ENCODE measurements at places on chromosomes 16 and 17.

GRCh38 chr17:3804503-3804931, 3.5 kb upstream of the ITGAE start:
- no peak for DNase-seq

GRCh38 chr16:1258906-1259759, 3.3 kb downstream of the TPSD1 start:
- no peak for DNase-seq

DNA sequence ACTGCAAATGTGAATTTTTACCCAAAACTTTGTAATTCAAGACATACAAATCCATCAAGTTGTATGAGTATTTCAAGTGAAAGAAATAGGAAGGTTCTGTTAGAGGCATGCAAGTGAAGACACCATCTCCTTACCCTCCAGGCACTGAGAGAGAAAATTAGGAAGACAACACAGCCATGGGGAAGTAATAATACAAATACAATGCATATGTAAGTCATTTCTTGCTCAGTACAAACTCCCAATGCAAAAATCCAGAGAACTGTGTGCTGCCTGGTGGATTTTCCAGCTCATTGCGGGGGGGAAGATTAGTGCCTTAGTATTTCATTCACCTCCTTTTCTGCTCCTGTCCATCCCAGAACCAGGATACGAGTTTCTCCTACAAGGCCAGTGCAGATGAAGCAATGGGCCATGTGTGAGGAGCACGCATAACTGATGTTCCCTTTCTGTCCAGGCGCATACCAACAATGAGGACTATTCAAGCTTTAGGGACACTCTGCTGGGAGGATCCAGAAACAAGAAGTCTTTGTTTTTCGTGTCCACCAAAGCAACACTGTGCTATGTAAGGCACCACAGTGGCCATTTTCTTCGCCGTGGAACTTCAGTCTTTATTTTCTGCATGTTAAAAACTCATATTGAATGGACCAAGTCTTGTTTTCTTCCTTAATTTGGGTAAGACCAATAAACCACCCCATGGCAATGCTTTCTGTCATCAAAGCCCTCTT, 143.7 kb upstream of the RCVRN start:
- no peak for DNase-seq

GRCh38 chr17:49646391-49647255, 31.3 kb downstream of the SPOP start:
- peak; percentile 63 for DNase-seq

- DNase-seq, result no peak
These were observed 12.0 kb downstream of the ARL4D start for GRCh38 chr17:43410557-43411368.

DNA sequence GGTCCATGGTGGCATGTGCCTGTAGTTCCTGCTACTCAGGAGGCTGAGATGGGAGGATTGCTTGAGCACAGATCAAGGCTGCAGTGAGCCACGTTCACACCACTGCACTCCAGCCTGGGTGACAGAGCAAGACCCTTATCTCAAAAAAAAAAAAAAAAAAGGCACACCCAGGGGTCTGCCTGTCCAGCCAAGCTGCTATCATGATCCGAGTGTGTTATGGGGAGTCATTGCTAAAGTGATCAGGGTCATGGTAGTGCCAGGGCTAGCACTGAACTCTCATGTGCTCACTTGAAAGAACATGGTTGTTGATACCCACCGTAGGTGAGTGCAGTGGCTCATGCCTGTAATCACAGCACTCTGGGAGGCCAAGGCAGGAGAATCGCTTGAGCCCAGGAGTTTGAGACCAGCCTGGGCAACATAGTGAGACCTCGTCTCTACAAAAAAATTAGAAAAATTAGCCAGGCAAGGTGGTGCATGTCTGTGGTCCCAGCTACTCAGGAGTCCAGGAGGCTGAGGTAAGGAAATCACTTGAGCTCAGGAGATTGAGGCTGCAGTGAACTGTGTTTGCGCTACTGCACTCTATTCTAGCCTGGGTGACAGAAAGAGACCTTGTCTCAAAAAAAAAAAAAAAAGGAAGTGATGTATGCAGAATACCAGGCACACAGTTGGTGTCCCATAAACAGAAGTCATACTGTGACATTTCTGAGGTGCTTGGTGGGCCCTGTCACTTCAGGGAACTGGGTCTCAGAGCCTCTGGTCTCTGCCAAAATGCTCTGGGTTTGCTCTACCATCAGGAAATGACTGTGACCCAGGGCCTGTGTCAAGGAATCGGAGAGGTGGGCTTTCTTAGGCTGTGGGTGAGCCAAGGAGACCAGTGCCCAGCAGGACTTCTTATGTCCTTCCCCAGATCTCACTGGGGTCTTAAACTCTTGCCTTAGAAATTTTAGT, 2.2 kb downstream of the PRM1 start:
- no peak for DNase-seq

DNA sequence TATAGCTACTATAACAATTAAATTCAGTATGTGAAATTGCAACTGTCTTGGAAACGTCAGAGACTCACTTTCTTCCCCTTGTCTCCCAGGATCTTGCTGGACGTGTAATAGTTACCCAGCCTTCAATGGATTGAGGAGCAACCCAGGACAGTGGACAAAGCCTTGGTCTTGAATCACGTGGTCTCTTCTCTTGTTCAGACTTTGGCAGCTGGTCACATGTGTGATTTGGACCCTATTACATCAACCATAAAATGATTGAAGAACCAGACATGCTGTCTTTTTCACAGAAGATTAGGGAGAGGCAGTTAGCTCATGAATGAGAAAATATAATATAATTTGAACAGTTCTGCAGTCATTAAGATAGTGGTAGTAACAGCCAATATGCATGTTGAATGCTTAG, 1085.5 kb upstream of the RBFOX1 start:
- DNase-seq, result no peak

DNA sequence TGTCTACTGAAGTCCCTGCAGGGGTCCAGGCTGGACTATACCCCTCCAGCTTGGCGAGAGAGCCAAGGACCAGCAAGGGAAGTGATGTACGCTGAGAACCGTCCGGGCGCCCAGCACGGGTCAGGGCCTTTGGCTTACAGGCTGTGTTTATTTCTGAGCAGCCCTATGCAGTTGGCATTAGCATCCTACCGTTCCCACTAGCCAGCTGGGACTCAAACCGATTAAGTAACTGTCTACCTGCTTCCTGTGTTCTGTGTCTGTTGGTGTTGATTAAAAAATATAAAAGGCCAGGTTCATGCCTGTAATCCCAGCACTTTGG, 73.8 kb downstream of the CMIP start:
- no peak for DNase-seq

GRCh38 chr17:60358606-60359225, 33.2 kb downstream of the USP32 start:
- DNase-seq, result no peak

GRCh38 chr17:27085517-27085916, 208.4 kb upstream of the WSB1 start:
- DNase-seq, result no peak

- DNase-seq, result no peak
These were observed 1.5 kb upstream of the HOXB6 start for GRCh38 chr17:48605991-48606891.

- no peak for DNase-seq
These were observed 734.2 kb upstream of the KIF2B start for GRCh38 chr17:53088481-53088880.

DNA sequence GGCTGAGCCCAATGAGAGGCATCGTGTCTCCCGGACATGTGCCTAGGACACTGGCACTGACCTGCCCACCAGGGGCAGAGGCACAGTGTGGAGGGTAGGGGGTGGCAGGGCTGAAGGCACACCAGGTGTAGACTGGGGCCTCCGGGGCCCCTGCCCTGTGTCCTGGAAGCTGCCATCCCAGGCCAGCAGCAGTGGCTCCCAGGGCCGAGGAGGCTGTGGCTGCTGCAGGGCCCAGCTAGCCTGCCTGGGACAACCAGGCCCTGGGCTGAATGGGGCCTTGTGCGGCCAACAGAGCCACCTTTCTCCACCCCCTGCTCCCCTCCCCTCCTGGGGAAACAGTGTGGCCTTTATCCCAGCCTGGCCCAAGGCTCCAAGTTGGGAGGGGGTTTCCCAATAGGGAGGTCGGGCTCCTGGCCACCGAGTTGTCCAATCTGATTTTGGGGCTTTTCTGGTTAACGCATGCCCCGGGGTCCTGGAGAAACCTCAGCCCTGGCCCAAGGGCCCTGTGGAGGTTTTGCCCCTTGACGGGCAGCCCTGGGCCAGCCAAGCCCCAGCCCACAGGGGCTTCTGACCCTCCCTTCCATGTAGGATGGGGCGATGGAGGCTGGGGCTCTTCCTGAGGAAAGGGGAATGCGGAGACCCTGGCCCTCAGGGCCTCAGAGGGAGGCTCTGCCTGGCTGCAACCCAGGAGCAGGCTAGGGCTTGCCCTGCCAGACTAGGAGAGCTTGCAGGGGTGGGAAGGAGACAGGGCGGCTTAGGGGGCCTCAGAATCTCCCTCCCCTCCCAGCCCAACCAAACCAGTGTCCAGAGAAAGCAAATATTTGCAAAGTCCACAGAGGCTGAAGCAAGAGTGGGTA, 4.2 kb downstream of the MTSS2 start:
- DNase-seq, result no peak

DNA sequence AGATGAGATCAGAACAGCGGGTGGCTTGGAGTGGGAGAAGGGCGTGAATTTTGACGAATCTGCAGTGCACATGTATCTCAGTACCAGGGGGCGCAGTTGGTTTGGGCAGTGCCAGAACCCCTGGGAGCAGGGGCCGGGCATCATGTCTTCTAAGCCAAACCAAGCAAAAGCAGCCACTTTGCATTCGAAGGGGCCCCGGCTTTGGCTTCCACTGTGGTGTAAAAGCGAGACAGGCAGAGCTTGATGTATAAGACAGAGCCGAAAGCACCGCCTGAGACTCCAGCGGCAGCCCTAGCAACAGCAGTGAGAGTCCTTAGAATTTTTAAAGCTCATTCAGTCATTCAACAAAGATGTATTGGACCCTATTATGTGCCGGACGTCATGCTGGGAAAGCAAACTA, 3.8 kb upstream of the XYLT1 start:
- DNase-seq, result peak; percentile 42

- DNase-seq, result no peak
These were observed 33.0 kb upstream of the PMP22 start for GRCh38 chr17:15298176-15298575.

DNA sequence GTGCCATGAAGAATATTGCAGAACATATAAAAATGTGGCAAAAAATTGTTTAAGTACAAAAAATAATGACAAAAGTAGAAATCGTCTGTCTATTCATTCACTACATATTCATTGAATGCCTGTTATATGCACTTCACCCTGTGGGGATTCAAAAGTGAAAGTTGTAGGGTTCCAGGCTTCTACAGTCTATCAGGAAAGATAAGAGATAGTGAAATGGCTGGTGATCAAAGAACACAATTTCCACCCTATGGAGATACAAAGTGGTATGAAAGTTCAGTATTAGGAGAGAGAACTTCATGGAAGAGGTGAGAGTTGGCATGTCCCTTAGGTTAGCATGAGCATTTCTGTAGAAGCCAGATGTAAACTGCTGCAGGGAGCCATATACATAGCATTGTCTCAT, 127.0 kb upstream of the PMFBP1 start:
- DNase-seq, result no peak

GRCh38 chr17:27631411-27631760, 398 bp downstream of the LGALS9 start:
- no peak for DNase-seq

GRCh38 chr17:17724307-17725010, 43.2 kb downstream of the RAI1 start:
- peak; percentile 52 for DNase-seq

- DNase-seq, result no peak
These were observed 3.5 kb downstream of the CHMP6 start for GRCh38 chr17:80995131-80995530.

GRCh38 chr16:56047307-56048234, 143.7 kb upstream of the GNAO1 start:
- DNase-seq, result no peak

GRCh38 chr17:79000396-79001189, 9.0 kb downstream of the CANT1 start:
- peak; percentile 20 for DNase-seq

DNA sequence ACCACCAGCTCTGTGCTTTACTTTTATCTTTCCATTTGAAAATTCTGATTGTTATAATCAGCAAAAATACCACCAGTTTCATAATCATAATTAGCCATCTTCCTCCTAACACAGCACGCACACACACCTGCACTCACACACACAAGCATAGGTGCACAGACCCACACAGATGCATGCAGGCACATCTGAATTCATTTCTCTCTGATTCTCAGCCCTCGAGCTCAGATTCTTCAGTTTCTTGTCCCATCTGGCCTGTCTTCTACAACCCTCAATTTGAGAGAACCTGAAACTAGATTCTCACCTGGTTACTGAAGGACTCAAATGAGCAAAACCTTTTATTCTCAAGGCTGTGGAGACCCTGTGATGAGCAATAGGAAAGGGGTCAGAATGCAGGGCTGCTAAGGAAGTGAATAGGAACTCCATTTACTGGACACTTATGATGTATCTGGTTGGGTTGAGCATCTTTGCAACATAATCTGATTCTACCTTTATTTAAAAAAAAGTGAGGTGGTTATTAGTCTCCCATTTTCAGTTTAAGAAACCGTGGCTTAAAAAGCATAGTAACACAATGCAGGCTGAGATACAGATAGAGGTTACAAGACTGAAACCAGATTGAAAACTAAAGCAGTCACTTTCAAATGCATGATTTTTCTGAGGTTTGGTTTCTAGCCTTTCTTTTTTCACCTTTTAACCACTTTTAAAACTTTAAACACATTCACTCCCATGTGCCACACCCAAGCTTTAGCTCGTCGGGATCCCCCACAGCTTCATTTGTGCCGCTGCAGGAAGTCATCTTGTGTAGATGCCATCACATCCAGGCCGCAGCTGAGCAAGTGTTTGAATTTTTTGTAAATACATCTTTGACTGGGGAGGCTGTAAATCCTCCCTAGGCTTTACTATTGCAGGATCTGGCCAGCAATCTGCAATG, 9.4 kb downstream of the KRT33A start:
- no peak for DNase-seq

DNA sequence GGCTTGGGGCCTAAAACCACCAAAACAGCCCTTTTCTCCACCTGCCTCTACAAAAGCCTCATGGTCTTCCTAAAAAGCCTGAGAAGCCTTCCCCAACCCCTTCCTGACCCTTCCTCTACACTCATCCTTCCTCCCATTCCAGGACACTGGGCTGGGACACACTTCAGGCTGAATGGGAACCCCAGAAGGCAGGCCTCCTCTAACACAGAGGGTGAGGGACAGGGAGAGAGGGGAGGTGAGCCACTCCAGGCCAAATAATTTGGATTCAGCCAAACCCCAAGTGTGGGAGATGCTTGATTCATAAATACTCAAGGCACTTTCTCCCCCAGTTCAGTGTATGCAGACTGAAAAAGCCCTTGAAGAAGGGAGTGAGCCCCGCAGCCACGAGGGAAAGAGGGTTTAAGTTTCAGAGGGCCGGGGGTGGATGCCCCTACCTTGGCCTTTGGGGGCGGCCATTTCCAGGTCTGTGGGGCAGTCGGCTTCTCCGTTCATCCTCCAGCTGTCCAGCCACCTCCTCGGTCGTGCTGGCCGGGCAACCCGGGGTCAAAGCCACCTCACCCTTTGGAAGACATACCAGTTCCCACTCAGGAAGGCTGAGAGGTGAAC, 1.6 kb downstream of the UBTF start:
- no peak for DNase-seq

- DNase-seq, result no peak
These were observed 63.1 kb upstream of the BCO1 start for GRCh38 chr16:81175325-81175891.

GRCh38 chr17:9941305-9941704, 36.2 kb upstream of the RCVRN start:
- no peak for DNase-seq
